Motor neuron (in vitro differentiated cells): ENCODE measurements at places on chromosomes 3 and 15. TPM values are rescaled to one million over a fixed set of nuclear protein-coding genes. Genes with fewer than 3 reads are reported as not detected.

The NECTIN3 gene
- 93.0 and 94.8 TPM in 2 replicates for total RNA-seq

The CCR3 gene
- not detected in 2 replicates for total RNA-seq

The SCN11A gene
- total RNA-seq = 1.2 TPM in 2 replicates

The PLA2G4D gene
- total RNA-seq = 0.31 TPM in 1 of 2 replicates, not detected in the other

The ST6GAL1 gene
- 31.1 and 32.9 TPM in 2 replicates for total RNA-seq

The MST1R gene
- 0.55 and 0.67 TPM in 2 replicates for total RNA-seq

The SPATA12 gene
- 0.29 and 0.41 TPM in 2 replicates for total RNA-seq

The CLDN1 gene
- total RNA-seq = 0.14 TPM in 1 of 2 replicates, not detected in the other

The GRK7 gene
- total RNA-seq = 0.15 TPM in 1 of 2 replicates, not detected in the other

The MESP2 gene
- 0.21 TPM in 1 of 2 replicates, not detected in the other for total RNA-seq

The NOX5 gene
- 0.09 and 0.13 TPM in 2 replicates for total RNA-seq

The TXNRD3 gene
- 10.1 and 14.0 TPM in 2 replicates for total RNA-seq

The ELL3 gene
- 0.60 and 0.83 TPM in 2 replicates for total RNA-seq

The AADACL2 gene
- 0.14 TPM in 1 of 2 replicates, not detected in the other for total RNA-seq

The KBTBD12 gene
- 0.13 and 1.8 TPM in 2 replicates for total RNA-seq

The STXBP5L gene
- 0.35 and 0.45 TPM in 2 replicates for total RNA-seq

The CYP1A2 gene
- total RNA-seq = 0.19 TPM in 1 of 2 replicates, not detected in the other

The BCHE gene
- total RNA-seq = 22.5 and 28.9 TPM in 2 replicates

The MINDY4B gene
- total RNA-seq = not detected in 2 replicates

The ARRDC4 gene
- 103 and 104 TPM in 2 replicates for total RNA-seq

The AHSG gene
- not detected in 2 replicates for total RNA-seq

The UNC13C gene
- total RNA-seq = not detected in 2 replicates
